Jurkat, Clone E6-1 (cell line): ENCODE measurements at places on chromosomes 1 and 21.

GRCh38 chr1:8463144-8463927 lies 145.4 kb downstream of the SLC45A1 start:
- DNase-seq = peak; percentile 83

DNA sequence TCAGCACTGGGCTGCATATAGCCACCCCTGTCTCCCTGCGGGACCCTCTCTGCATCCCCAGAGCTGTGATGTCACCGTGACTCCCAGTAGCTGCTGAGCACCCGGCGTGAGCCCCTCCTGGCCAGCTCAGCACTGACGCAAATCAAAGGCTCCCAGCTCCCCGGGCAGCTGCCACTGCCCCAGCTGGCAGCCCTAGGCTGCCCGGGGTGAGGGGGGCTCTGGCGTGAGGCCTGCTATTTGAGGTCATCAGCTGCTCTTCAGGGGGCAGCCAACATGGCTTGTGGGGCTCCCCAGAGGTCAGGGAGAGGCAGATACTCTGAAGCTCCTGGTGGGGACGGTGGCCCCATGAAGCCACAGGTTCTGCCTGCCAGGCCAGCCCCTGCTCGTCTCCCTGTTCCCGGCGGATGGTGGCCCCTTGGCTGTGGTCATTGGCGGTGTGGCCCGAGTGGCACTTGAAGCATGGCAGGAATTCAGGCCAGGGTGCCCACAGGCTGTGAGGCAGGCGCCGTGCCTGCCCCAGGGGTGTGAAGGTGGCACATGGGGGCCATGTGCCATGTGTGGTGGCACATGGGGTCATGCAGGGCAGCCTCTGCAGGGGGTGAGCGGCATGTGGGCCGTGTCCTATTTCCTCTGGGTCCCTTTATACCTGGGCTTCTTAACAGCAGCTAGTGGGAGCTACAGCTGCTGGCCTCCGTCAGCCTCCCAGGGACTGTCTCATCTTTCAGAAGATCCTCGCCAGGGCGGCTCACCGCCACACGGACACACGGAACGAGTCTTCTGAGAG lies 85.4 kb downstream of the SIK1 start:
- DNase-seq = no peak

GRCh38 chr1:44407430-44408211 lies 2.6 kb downstream of the RNF220 start:
- no peak for DNase-seq

DNA sequence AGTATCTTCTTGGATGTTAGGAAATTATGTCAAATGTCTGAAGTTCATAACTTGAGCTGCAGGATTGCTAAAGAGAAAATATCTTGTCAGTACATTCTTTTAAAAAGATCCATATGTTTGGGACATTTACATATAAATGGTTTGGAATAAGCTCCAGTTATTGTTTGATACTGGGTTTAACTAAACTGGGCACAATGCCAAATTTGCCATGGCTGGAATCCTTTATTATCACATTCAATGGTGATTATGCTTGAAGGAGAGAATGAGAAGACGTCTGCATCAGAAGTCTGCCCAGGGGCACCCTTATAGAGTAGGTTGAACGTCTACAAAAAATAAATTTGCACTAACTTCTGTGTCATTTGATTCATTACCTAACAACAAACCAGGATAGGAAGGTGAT lies 652.5 kb downstream of the AMY1C start:
- no peak for DNase-seq

DNA sequence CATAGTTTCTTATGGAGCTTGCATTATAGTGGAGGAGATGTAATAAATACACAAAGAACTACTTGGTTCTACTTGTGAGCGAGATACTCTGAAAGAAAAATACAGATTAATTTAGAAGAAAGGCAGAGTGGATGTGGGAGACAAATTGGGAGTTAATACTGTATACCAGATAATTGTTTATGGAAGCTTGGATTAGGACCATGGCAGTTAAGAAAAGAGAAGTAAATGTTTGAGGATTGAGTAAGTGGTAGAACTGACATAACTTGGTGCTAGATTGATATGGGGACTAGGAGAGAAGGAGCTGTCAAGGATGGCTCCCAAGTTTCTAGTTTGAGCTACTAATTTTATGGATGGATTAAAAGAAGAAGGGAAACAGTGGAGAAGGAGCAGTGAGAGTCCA lies 47.3 kb downstream of the INKA2 start:
- DNase-seq = no peak

DNA sequence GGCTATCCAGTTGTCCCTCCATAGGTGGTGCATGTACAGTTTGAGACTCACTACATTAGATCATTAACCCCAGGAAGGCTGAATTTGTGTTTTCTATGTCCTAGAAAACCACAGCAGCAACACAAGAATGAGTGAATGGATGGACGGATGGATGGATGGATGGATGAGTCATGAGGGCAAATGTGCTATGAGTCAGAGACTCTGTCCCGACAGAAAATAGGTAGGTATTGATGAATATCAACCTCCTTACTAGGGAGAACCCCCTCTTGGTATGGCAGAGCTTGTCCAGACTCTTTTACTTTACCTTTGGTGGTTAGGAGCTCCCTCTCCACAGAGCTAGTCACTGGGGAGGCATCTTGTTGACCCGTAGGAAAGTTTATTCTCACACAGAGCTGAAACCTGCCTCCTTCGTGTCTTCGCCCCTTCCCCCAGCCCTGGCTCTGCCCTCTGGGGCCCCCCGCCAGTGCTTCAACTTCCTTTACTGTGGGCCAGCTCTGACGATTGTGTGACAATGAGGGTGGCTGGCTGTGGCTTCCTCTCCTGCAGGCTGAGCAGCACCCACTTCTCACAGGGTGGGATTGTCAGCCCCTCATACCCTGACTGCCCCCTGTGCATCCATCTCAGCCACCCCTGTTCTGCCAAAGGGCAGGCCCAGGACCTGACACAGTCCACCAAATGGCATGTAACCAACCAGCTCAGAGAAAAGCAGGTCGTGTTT lies 145.2 kb downstream of the FOXD2 start:
- DNase-seq = no peak

GRCh38 chr1:4684864-4685522 lies 30.6 kb downstream of the AJAP1 start:
- no peak for DNase-seq

DNA sequence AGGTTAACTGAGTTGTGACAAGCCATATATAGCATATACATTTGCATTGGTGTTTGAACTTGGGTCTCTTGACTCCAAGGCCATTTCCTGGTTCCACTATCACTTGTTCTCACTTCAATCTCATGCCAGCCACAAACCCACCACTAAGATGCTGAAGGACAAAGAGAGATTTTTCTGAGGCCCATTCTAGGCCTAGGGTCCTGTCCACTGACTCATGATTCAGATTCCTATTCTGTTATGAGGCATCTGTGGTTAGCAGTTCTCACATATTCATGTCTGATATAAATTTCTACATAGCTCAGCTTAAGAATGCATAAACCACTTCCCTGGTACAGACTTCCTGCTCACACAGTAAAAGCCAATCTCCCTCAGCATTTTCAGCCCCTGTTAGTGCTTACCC lies 326.1 kb upstream of the BEND5 start:
- DNase-seq = peak; percentile 34

- DNase-seq = no peak
These were observed 86.8 kb downstream of the LRRC8C start for GRCh38 chr1:89719502-89720306.

GRCh38 chr1:243727503-243728203 lies 122.4 kb downstream of the AKT3 start:
- no peak for DNase-seq

- DNase-seq = no peak
These were observed 767 bp upstream of the EGLN1 start for GRCh38 chr1:231422798-231423309.

DNA sequence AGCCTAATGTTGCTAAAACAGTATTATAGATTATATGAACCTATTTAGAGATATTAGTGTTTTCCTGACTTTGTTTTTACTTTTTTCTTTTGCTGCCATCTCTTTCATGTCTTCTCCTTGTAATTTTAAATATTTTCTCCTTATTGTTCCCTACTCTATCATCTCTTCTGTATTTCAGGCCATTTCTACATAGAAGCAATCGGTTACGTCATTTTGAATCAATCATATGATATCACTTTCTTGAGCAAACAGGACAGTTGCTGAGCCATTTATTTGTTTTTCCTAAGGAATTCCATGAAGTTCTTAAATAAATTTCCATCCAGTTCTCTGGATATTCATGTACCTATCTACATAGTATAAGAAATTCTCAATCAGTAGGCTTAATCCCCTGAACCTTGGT lies 287.2 kb downstream of the NUF2 start:
- DNase-seq = no peak

DNA sequence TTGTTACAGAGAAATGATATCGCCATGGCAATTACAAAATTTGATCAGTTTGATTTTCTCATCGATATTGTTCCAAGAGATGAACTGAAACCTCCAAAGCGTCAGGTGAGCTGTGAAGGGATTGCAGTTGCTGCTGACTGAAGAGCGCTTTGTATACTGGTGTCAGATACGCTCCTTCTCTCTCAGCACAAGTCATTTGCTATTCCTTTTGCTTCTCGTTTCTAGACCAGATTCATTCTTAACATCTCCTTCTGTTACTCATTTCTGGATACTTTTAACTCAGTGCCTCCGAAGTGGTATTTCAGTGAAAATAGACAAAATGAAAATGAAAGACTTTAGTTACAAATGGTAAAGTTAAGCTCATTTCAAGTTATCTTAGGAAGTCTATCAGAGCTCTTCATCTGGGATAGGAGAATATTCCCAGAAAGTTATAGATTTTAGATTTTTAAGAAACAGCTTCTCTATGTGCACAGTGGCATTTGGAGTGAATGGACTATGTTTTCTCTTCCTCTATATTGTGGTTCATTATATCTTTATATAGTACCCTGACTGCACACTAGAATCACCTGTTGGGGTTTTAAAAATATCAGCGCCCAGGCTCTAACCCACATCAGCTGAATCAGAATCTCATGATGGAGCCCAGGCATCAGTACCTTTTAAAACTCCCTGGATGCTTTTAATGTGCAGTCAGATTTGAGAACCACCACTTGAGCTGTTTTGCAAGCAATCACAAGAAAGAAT lies 30.3 kb upstream of the KCNQ4 start:
- DNase-seq = no peak

DNA sequence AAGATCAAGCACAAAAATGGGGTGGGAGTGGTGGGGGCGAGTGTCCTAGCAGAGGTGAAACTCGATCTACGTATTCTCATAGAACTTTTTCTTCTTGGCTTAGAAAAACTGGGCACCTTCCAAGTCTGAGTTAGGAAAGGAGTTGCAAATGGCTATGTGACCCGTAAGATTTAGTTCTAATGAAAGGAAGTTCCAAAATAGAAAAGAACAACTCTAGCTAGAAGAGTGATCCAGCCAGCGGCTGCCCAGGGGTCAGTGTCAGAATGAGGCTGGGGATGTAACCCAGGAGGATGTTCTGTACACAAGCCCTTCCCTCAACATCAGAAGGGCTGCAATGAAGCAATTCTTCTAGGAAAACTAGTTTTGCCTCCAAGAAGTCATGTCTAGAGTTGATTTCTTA lies 5.2 kb downstream of the MTARC1 start:
- no peak for DNase-seq

DNA sequence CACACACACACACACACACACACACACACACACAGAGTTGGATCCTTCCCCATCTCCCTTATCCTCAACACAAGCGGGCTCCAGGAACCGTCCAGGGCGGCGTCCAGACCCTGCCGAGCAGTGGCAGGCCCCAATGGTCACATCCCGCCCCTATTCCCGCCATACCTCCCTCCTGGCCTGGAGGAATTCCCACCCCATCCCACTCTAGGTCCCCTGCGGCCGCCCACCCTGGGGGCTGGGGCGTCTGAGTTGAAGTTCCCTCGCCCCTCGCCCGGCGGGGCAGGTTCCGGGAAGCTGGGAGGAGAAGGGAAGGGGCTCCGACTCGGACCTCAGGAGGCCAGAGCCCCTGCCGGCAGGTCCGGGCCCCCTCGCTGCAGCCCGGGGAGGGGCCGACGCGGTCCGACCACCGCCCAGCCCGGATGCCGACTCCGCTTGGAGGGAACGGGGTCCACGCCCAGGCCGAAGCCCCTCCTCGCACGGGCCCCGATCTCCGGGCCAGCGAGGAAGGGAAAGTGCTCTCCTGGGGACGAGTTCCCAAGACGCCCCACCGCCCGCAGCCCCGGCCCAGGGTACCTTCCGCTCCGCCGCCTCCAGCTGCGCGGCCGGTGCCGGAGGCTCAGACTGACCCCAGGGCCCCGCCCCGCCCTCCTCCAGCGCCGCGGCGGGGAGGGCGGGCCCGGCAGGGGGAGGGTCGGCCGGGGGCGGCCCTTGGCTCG lies at the start of gene RHOC:
TSS of gene RHOC (minus strand) at position 623 of the 716 bp plus-strand sequence. CDS start 3,328 bp downstream, outside the sequence.
- no peak for DNase-seq

GRCh38 chr1:155300553-155301329 lies 497 bp downstream of the PKLR start:
- DNase-seq = no peak

GRCh38 chr1:88922214-88922613 lies 30.8 kb upstream of the GTF2B start:
- no peak for DNase-seq

DNA sequence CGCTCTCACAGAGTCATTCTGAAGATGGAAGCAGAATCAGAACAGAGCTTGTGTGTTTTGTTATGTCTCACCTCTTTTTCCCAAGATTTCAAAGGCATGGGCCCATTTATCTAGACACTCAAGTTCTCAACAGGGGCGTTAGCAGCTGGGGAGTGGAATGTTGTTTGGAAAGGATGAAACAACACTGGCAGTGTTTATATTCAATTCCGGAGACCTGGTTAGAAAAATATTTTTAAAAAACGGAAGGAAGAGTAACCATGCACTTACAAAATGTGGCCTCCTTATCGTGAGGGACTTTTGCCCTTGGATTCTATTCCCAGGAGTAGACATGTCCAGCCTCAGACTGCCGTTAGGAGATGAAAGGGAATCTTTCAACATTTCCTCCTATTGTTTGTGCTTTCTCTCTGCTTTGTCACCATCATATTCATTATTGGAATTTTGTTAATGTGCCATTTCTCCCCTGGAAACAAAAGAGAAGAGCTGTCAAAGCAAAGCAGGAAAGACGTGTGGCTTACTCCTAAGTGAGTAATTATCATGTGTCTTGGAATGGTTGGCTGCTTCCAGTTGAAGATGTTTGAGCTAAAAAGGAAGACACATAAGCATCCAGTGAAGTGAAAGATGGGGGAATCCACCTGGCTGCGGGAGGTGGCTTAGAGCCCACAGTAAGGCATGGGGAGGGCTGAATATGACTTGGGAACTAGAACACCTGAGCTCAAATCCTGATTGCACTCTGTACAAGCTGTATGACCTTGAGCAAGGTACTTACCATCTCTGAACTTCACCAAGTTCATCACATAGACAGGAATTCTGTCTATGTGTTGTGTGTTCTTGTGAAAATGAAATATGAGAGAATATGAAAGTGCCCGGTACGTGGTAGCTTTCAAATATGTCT lies 71.7 kb upstream of the JUN start:
- DNase-seq = no peak
